Renal cortex interstitium (tissue), 15 donors: ENCODE measurements at places on chromosomes 3 and 15. TPM values are rescaled to one million over a fixed set of nuclear protein-coding genes. Genes with fewer than 3 reads are reported as not detected.

DNA sequence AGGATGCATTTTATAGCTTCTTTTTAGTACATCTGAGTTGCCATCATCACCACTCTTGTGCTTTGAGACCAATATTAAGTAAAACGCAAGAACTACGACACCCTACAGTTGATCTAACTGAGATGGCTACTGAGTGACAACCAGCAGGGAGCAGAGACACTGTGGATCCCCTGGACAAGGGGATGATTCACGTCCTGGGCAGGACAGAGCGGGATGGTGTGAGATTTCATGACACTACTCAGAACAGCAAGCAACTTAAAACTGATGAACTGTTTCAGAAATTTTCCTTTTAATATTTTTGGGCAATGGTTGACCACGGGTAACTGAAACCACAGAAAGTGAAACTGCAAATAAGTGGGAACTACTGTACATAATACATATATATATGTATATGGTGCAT lies 299.2 kb downstream of the ADAMTS17 start:
- DNase-seq = no peak

The EAF2 gene
- 7.8 TPM for polyA plus RNA-seq

DNA sequence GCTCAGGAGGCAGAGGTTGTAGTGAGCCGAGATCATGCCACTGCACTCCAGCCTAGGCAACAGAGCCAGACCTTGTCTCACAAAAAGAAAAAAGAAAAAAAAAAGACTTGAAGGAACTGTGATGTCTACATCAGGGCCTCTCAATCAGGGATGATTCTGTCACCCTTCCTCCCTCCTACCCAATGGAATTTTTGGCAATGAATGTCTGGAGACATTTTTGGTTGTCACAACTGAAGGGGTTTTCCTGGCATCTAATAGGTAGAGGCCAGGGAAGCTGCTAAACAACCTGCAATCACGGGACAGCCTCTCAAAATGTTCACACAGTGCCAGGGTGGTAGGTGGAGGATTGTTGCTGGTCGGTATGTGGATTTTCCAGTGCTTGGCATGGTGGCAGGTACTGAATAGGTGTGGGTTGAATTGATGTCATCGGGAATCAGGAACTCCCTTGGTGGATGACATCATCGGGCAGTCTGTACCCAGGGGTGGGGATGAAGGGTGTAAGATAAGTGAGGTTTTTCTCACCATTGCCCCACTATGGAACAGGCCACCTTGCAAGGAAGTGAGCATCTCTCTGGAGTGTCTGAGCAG lies 71.3 kb downstream of the MESD start:
- no peak for DNase-seq

GRCh38 chr3:130737622-130738021 lies 9.0 kb downstream of the PIK3R4 start:
- DNase-seq = no peak

The DALRD3 gene
- polyA plus RNA-seq = 72.7 TPM

GRCh38 chr3:141945726-141946485 lies 69.5 kb downstream of the ATP1B3 start:
- no peak for DNase-seq

DNA sequence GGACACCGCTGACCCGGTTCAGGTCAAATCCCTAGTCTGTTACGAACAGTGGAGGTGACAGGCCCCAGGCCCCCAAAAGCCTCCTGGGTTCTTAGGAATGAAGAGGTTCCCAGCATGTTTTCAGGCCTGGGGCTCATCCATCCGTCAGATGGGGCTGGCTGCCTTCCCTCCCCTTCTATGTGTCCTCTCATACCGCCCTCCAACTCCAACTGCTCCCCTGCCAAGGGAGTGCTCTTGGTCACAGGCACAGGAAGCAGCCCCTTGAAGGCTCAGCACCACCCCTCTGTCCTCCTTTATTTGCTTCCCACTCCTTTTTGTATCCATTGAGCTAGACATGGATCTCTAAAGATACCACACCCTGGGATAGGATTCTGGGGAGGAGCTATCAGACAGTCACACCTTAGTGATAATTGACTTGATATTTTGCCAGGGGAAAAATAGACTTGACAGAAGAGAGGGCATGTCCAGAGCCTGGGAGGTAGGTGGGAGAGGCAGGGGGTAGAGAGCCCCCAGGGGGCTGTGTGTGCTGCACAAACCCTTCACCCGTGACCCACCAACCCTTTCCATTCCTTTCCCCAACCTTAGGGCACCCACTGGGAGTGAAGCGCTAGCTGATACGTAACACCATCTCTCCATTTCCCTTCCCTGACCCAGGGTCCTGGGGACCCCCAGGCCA lies 10.7 kb upstream of the CSPG4 start:
- no peak for DNase-seq

DNA sequence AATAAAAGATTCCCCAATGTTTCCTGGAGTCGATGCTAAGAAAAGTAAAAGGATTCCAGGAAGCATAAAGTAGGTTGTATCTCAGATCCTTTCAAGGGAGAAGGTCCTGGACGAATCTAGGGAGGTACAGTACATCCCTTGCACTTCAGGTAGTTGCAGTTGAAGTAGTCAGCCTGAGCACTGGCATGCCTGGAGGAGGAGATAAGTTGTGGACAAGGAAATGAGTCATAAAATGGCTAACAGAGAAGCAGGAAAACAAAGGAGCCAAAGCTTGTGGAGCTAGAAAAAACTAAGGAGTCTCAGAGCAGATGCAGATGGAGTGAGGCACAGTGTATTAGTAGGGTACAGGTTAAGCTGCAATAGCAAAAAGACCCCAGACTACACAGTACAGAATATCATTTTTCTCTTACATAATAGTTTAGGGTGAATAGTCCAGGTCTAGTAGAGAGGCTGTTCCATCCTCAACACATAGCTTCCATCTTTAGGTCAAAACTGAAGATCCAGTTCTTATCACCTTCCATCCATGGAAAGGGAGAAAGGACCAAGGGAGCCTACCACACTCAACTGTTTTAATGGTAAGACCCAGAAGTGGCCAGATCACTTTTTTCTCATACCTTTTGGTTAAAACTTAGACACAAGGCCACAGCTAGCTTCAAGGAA lies 41.3 kb downstream of the COL6A5 start:
- DNase-seq = no peak

- DNase-seq = no peak
Measured at GRCh38 chr15:25323420-25323819, 115.4 kb downstream of the UBE3A start.

- DNase-seq = no peak
Measured at GRCh38 chr3:16570113-16570512, 35.1 kb downstream of the DAZL start.

GRCh38 chr3:33879540-33879939 lies 81.1 kb downstream of the PDCD6IP start:
- DNase-seq = no peak

The C3orf22 gene
- not detected for polyA plus RNA-seq

GRCh38 chr3:31263897-31264296 lies 268.8 kb upstream of the STT3B start:
- no peak for DNase-seq

DNA sequence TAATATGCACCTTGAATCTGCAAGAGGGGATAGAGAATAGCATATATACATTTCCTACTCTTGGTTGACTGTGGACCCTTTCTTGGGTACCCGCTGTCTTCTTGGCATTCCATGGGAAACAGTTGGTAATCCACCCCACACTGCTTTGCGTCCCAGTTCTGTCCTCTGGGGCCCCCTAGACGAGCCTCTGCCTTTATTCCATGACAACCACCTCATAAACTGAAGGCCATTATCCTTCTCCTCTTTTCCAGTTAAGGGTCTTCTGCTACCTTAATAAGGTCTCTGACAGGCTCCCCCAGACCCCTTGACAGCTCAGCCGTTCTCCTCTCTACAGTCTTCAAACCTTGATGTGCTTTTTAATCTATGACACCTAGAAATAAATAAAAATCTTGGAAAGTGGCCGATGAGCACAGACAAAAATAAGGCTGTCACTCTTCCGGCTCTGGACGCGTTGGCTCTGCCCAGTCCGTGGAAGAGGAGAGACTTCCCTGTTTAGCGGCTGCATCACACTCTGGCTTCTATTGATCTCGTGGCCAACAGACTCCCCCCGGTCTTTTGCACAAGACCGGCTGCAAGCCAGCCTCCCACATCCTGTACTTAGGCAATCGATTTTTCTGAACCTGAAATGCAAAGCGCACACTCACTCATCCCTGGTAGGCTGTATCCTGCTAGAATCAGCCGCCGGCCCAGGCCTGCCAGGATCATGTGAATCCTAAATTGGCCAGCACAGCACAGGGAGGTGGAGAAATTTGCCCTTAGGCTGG lies 251.0 kb upstream of the TLE3 start:
- no peak for DNase-seq

The RLBP1 gene
- polyA plus RNA-seq = not detected
